ENCODE measurements at places on chromosomes 2 and 18.

DNA sequence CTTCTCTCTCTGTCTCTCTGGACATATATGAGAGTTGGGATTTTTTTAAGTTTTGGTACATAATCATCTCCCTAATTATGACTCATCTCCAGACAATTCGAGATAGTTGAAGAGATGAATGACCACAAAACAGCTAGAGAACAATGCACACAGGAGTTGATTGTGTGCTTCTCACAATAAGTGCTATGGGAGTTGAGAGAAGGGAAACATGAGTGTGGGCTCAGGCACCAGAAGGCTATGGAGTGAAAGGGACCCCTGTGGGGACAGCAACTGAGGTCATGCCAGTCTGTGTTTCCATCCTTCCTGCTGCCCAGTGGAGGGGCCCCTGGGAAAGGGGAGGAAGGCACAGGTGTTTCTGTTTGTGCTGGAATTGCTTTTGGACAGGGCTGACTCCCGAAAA is 6.5 kb upstream of the YWHAQ start:
- no peak for DNase-seq

DNA sequence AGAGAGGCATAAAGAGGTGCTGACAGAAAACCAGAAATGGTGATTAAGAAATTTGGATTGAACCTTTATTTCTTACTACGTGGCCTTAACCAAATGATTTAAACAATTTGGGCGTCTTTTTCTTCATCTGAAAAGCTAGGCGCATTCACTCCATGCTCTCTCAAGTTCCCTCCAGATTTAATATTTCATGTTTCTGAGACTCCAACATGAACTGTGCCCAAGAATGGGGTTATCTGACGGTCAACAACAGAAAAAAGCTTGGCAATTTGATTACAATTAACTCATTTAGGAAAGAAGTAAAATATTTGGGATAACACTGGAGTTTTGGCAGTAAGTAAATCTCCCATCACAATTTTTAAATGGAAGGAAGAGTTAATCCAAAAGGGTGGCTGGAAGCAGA is 345.4 kb downstream of the ARHGAP15 start:
- DNase-seq, result no peak

DNA sequence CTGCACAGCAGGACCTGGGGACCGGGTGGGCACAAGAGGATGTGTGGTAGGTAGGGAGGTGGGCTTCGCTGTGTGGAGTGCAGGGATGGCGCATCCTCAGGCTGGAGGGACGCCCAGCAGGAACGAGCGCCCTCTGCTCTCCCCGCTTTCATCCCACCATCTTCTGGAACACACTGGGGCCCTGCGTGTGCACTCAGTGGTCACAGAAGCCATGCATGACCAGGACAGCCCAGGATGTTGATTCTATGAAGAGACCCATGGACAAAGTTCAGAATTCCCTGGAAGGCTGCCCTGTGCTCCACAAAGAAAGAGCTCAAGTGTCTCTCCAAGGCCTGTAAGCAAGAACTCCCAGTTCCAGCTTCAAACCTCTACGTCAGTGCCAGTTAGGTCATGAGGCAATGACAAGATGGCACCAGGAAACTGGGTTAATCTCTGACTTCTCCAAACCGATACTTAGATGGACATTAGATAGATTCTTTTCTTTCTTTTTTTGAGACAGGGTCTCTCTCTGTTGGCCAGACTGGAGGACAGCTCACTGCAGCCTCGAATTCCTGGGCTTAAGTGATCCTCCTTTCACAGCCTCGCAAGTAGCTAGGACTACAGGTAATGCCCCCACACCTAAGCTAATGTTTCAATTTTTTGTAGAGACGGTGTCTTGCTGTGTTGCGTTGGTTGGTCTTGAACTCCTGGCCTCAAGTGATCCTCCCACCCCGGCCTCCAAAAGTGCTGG is 3.4 kb downstream of the SLC66A2 start:
- DNase-seq, result no peak

- no peak for DNase-seq
These were observed 280.3 kb upstream of the ZSWIM2 start for GRCh38 chr2:187129306-187129705.

DNA sequence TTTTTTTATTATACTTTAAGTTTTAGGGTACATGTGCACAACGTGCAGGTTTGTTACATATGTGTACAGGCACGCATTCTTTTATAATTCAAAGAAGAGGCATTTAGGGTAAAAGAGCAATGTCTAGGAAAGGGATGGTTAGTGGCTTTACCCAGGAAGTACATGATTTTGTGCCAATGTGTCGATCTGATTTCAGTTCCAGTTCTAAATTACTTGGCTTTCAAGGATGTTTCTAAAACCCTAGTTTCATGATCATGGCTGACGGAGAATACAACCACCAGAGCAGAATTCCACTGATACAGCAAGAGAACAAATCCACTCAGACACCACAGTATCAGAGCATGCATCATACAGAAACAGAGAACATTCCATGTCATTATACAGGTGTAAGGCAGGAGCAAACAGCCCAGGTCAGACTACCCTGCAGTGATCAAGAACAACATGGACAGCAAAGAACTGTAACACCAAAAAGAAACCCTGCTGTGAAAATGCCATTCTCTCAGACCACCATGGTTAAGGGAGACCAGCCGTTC is 116.7 kb upstream of the STK17B start:
- no peak for DNase-seq

DNA sequence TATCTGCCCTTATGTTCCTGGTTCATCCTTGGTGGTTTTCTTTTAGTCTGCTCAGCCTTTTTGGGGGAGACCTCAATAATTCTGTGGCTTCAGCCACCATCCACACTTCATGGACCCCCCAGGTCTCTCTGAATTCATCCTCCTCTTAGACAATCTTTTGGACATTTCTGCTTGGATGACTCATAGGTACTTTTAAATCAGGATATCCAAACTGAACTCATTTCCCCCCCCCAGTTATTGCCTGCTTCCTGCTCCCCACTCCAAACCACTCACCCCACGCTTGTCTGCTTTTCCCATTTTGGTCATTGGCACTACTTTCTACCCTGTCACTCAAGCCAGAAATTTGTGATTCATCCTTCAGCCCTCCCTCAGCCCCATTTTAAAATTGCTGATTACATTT is 78.5 kb downstream of the TANC1 start:
- DNase-seq, result no peak

GRCh38 chr2:144102386-144102785 is 417.5 kb downstream of the ZEB2 start:
- no peak for DNase-seq

GRCh38 chr18:27826101-27826500 is 350.8 kb downstream of the CDH2 start:
- DNase-seq, result no peak

GRCh38 chr2:240778426-240778825 is 41.6 kb downstream of the KIF1A start:
- DNase-seq, result no peak

DNA sequence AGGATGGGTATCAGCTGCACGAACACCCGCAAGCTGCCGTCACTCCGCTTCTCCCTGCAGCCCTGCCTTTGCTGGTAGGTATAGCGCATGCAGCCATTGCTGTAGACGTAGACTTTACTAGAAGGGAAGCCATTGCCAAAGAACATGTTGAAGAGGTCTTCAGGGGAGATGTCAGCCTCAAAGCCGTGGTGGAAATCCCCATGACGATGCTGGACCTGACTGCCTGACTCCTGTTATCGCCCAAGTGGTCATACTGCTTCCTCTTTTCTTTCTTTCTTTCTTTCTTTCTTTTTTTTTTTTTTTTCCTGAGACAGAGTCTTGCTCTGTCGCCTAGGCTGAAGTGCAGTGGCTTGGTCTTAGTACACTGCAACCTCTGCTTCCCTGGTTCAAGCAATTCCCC is 68.7 kb upstream of the SPRED2 start:
- DNase-seq, result no peak

GRCh38 chr2:96506907-96507240 is 1.7 kb upstream of the NEURL3 start:
- no peak for DNase-seq

GRCh38 chr2:37683921-37684780 is 12.7 kb upstream of the CDC42EP3 start:
- DNase-seq, result no peak

DNA sequence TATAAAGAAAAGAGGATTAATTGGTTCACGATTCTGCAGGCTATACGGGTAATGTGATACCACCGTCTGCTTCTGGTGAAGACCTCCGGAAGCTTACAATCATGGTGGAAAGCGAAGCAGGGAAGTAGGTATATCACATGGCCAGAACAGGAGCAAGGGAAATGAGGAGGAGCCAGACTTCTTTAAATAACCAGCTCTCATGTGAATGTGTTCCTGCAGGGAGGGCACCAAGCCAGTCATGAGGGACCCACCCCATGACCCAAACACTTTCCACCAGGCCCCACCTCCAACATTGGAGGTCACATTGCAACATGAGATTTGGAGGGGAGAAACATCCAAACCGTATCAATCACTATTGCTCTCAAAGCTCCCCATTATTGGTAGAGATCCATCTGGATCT is 61.8 kb downstream of the EFEMP1 start:
- DNase-seq, result no peak

- DNase-seq, result no peak
These were observed 8.0 kb downstream of the TEX261 start for GRCh38 chr2:70986499-70987189.

DNA sequence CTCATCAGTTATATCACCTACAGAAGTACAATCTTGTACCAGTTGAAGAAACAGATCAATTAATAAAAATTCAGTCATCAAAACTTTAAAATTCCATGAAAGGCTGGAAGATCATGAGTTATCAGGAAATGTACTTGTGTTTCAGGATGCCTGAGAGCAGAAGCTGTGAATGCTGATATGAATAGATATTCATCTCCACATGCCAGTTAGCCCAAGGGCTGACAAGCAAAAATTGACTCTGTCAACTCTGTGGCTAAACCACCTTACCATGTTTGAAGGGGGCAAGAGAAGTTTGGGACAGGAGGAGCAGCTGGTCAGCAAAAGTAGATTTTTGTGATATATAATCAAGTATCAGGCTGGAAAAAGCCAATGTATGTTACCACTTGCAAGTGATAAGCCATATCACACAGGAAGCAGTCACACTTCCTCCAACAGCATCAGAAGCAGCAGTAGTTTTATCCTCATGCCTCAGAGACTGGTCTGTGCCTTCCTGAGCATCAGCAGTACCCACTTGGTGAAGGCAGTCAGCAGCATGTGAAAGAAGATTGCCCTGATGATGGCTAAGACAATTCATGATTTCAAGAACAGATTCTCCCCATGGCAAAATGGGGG is 328.2 kb upstream of the CNTNAP5 start:
- no peak for DNase-seq

Data from NCI-H748 treated with DMSO at 0.1 percent for 48 hours (cell line).